ENCODE measurements at places on chromosomes 7 and 10. TPM values are rescaled to one million over a fixed set of nuclear protein-coding genes. Genes with fewer than 3 reads are reported as not detected.

Gene JAZF1
- 33.6 TPM for total RNA-seq

Gene ANKRD61
- total RNA-seq = not detected

Gene LIPK
- total RNA-seq = not detected

Gene HYAL4
- total RNA-seq = 1.2 TPM

Gene STK31
- 1.6 TPM for total RNA-seq
